ENCODE measurements at places on chromosomes 12 and 14.
A peak's percentile ranks its signal among the peaks of the same experiment; 100 is the strongest.

- DNase-seq = no peak
Observed at GRCh38 chr14:101371799-101372793, 189.2 kb upstream of the DIO3 start.

GRCh38 chr14:44279357-44279756, 227.7 kb downstream of the FSCB start:
- DNase-seq = no peak

- DNase-seq = peak; percentile 65
Observed at GRCh38 chr12:94172973-94173372, 24.6 kb downstream of the PLXNC1 start.

- no peak for DNase-seq
Observed at GRCh38 chr12:46518169-46518568, 145.6 kb upstream of the SLC38A2 start.

DNA sequence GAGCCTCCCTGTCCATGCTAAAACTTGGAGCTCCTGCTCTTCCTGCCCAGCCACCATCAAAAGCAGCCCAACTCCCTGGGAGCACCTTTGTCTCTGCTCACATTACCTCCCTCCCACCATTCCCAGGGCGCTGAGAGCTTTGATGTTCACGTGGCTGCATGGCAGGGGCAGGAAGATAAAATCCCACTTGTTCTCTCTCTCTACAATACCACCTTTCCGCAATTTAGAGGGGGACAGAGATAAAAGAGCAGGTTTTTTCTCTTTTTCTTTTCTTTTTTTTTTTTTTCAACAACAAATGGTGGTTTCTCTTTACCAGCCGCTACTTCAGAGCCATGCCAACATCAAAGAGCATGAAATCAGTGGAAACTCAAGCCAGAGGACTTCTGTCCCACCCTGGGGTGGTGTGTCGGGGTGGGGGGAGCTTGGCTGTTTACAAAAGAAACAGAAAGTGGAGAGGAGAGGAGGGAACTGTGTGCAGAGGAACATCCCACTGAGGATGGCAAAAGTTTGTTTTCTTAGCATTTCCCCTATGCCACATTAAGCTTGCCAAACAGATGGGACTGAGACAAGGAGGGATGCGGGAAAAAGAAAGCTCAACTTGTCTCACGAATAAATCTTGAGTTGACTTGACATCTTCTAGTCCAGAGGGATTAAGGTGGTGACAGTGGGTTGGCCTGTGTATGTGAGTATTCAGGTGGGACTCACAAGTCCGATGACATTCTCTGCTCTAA, 103.7 kb upstream of the NUDT4 start:
- DNase-seq = no peak

- no peak for DNase-seq
Observed at GRCh38 chr14:33692762-33693161, 258.1 kb downstream of the EGLN3 start.

DNA sequence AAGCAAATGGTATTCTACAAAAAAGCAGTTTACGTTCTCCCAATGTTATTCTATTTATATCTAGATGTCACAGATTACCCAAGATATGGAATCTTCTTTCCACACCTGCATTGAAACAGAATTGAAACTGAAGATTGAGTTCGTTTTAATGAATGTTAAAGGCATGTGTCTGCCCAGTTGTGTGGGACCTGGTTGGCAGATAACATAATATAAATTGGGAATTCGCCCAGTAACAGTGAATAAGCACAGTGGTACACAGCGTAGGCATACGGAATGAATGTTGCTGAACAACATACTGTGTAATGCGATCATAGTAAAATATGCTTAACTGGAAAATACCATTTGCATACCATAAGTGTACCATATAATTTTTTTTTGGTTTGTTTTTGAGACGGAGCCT, 4.3 kb downstream of the KHNYN start:
- no peak for DNase-seq

- DNase-seq = no peak
Observed at GRCh38 chr12:26728205-26729050, 104.6 kb downstream of the ITPR2 start.

DNA sequence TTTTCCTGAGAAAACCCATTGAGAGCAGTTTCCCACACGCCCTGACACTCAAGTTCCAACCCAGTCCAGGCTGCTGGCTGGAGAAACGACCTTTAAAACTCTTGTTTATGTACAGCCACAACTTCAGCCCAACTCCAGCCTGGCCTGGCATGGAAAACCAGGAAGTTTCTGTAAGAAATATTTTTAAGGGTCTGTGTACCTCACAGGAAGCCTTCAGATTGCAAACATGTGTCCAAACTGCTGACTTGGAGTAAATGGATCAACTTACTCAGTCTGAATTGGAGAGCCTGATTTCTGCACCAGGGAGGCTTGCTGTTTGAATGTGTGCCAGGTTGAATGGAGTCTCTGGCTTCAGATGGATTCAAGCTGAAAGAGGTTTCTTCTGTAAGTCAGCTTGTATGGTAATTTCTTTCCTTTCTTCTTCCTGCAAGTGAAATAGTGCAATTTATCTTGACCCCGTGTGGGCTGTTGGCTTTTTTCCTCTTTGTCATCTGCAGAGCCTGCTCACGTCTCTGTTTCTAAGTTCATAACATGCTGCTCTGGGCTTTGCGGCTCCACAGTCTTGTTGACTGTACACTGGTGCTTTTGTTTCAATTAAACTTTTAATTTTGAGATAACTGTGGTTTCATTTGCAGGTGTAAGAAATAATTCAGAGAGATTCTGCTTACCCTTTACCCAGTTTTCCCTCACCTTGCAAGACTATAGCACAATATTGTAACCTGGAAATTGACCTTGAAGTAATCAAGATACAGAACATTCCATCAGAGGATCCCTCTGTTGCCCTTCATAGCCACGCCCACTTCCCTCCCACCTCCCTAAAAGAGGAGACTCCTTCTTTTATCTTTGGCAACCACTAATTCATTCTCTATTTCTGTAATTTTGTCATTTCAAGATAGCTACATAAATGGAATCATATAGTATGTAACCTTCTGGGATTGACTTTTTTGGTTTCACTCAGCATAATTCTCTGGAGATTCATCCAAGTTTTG, 109.7 kb upstream of the PRMT8 start:
- no peak for DNase-seq

All from CD4-positive, alpha-beta T cell treated with Interleukin-15 for 1 hour (primary cell).